NAMALWA (cell line): ENCODE measurements at places on chromosomes 7 and 10.
A peak's percentile ranks its signal among the peaks of the same experiment; 100 is the strongest.

- DNase-seq = no peak
Measured at GRCh38 chr7:106448992-106449859, 164.4 kb upstream of the NAMPT start.

GRCh38 chr10:35133586-35133985, 6.9 kb downstream of the CREM start:
- DNase-seq = no peak

DNA sequence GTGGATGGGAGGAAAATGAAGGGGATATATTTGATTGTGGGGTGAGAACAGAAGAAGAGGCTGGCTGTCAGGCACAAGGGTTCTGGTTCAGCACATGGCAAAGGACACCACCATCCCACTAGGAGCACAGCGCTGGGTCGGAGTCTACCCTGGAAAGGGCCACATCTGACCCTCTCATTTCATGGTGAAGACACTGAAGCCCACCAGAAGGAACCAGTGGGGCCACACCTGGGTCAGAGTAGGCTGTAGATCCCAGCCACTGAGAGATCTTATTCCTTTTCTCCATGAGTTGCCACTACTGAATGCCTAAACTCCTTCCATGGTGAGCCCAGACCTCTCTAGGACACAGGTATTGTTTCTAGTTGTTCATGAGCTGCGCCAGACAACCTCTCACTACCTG, 25.8 kb downstream of the SFTPD start:
- no peak for DNase-seq

DNA sequence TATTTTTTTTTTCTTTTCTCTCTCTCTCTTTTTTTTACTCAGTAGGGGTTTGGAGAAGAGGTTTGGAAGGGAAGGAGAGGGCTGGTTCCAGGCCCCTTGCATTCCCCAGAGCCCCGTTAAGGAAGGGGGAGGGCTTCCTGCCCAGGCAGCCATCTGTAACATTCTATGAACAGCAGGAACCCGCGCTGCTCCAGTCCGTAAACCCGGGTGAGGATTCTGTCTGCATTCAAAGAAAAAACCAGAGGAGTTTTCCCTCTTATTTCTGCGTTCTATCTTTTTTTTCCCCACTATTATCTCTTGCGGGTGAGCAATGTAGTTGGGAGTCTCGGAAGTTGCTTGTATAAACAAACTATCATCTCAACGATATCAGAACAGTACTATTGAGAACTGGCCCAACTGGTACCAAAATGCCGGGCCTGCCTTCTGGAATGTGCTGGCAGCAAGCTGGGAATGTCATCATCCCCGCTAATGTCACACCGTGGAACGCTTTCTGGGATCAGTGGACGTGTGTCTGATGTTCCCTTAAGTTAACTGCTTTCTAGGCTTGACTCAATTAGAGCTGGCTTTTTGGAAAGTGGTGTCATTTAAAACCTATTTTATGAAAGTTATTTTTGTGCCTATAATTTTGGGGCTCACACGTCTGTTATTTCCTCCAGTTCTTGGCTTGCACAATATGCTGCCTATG, 153.1 kb upstream of the MEOX2 start:
- DNase-seq = no peak

DNA sequence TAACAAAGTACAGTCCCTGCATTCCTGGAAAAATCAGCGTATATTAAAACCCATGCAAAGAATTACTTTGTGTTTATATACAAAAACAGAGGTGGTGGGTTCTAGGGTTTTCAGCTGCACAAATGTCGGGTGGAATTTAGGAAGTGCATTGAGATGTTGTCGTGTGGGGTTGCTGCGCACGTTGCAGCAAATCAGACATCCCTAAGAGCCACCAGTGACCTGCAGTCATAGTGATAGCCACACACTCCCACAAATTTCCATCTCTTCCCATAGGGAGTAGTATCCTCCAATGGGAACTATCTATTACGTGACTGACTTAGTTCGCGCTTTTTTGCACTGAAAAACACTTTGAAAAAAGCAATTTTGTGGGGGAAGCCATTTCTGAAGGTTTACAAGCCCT, 375.2 kb upstream of the GALNT17 start:
- no peak for DNase-seq

DNA sequence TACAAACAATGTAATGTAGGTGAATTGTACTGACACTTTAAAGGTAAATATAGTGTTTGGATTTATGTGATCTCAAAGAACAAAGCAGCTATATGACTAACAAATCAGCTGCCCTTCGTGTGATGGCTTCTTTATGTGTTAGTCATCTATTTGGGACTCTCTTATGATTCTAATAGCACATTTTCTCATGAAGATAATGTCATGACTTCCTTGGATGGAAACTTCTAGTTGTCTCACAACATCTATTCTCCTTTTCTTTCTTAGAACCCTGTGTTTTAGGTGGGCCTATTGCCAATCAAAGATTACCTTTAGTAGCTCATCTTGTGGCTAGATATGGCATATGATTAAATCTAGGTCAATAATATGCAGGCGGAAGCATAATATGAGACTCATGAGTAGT, 45.0 kb downstream of the TMEM106B start:
- DNase-seq = no peak

- no peak for DNase-seq
Measured at GRCh38 chr7:21971780-21972396, 26.2 kb upstream of the CDCA7L start.

GRCh38 chr10:11869743-11870460, 46.7 kb downstream of the PROSER2 start:
- no peak for DNase-seq

GRCh38 chr7:53426145-53426750, 390.8 kb downstream of the POM121L12 start:
- peak; percentile 9 for DNase-seq

- DNase-seq = no peak
Measured at GRCh38 chr7:16753932-16754855, 639 bp downstream of the TSPAN13 start.

- DNase-seq = no peak
Measured at GRCh38 chr7:135167365-135167917, 3.1 kb downstream of the CYREN start.

- DNase-seq = no peak
Measured at GRCh38 chr10:116905845-116906210, 56.5 kb downstream of the ENO4 start.

DNA sequence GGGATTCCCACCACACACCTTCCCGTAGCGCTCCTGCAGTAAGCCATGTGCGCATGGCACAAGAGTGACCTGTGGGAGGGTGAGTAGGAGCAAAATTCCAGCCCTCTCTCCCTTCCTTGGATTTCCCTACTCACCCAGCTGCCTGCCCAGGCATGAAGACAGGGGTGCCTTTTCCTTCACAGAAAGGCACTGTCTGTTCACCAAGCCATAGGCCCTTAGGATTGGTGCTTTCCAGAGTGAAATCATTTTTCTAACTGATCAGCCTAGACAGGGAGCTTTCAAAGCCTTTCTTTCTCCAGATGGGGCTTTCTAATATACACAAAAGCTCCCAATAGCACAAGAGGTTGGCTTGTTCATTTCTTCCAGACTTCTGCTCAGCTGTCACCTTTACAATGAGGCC, 79.7 kb downstream of the CTTNBP2 start:
- DNase-seq = no peak

DNA sequence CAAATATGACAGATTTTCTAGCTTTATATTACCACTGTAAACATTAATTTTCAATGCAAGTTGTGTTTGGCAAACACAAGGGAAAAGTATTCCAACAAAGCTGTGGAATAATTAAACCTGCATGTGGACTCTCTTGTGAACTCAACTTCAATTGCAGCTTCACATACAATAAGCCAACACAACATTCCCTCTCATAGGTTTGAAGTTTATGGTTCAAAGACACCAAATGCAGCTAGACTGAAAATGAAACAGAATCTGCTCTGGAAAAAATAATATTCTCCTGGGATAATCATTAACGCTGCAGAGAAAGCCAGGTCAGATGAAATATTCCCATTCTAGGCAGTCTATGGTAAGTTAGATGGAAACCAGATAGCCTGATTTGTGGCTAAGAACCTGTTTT, 105.8 kb upstream of the VIPR2 start:
- DNase-seq = no peak

DNA sequence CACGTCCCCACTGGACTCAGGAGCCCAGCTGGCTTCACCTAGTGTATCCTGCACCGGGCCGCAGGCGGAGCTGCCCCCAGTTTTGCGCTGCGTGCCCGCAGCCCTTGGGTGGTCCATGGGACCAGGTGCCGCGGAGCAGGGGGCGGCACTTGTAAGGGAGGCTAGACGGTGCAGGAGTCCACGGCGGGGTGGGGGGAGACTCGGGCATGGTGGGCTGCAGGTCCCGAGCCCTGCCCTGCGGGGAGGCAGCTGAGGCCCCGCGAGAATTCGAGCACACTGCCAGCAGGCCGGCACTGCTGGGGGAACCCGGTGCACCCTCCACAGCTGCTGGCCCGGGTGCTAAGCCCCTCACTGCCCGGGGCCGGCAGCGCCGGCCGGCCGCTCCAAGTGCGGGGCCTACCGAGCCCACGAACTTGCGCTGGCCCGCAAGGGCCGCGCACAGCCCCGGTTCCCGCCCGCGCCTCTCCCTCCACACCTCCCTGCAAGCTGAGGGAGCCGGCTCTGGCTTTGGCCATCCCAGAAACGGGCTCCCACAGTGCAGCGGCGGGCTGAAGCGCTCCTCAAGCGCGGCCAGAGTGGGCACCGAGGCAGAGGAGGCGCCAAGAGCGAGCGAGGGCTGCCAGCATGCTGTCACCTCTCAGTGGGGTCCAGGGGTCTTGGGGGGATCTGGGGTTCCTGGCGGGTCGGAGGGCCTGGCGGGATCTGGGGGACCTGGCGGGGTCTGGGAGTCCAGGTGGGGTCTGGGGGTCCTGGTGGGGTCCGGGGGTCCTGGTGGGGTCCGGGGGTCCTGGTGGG, 81.4 kb downstream of the VIPR2 start:
- DNase-seq = no peak

GRCh38 chr7:78642751-78643150, 810.7 kb downstream of the MAGI2 start:
- no peak for DNase-seq

DNA sequence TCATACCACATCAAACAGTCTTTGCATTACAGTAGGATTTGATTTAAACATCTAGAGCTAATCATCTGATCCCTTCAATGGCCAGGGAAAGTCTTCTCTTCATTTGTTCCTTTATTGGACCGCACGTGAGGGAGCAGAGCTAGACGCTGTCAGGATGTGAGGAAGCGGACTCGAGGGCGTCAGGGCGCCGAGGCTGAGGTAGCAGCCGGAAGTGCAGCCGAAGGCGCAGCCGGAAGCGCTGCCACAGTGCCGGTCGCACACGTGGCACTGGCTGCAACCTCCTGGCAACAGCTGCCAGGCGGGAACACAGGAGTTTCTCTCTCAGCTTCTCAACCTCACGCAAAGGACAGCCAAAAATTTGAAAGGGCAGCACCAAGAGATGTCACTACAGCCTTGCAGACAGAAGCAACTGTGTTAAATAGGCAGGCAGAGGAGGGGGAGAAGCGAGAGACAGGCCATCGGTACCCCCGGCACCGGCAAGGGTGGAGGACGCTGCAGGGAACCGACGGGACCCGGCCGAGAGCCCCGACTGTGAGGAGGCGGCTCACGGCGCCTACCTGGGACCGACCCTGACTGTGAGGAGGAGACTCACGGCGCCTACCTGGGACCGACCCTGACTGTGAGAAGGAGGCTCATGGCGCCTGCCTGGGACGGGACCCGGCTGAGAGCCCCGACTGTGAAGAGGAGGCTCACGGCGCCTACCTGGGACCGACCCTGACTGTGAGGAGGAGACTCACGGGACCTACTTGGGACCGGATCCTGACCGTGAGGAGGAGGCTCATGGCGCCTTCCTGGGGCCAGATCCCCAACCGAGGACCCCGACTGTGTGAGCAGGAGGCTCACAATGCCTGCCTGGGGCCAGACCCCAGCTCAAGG, 32.3 kb downstream of the VIPR2 start:
- DNase-seq = no peak

DNA sequence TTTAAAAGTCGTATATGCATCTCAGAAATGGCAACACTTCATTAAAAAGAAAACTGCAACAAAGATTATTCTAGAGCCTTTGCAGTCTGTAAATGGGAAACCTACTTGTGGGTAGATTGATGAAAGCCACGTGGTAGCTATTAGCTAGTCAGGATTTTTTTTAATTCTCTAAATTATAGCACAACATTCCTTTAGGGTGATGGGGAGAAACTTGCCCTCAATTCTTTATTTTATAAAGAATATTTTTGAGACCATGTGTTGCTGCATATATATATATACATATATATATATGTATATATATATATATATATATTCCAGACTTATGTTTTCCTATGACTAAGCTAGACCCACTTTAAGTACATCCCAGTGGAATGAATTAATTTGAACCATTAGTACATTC, 118.0 kb downstream of the PPP1R3A start:
- DNase-seq = no peak

DNA sequence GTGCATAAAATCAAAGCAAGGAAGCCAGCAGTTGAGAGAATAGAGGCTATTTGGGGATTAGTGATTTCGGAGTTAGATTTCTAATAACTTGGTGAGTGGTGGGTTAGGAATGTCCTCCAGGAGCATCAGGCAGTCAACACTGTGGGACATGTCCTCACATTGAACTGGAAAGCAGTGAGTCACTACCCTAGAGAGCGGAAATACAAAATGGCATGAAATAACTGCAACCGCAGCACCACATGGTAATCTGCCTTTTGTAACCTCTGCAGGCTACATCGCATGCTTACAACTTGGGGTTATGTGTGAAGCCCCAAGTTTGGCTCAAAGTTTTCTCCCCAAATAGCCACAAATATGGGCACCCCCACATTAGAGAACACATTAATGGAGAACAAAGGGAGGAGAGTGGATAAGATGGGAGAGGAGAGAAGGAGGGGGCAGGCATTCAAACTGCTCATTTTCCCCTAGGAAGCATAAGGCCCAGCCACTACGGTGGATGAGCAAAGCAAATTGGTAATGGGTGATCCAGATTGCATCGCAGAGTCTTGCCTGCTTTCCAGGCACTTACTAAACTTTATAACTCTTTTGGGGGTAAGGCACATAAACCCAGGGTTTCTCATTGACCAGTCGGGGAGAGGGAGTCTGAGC, 22.0 kb upstream of the SLF2 start:
- no peak for DNase-seq

DNA sequence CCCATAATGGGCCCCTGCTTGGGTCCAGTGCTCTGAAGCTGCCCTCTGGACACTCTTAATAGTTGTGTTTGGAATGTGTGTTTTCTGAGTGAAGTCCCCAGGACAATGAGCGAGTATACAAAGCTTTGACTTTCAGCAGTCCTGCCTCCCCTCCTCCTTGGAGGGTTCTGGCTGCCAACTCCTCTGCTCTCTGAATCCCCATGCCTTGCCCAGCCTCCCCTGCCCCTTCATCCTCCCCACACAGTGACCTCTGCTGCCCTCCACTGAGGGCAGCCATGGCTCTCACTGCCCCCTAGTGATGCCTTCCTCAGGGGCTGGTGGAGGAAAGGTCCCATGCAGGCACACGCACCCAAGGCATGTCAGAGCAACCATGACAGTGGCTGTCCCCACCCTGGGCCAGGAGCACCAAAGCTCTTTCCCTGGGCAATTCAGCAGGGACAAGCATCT, 40.9 kb downstream of the FRMPD2 start:
- DNase-seq = no peak

GRCh38 chr7:137045573-137045972, 177.1 kb downstream of the CHRM2 start:
- DNase-seq = no peak
